ENCODE measurements at places on chromosomes 3 and 15.

- DNase-seq = no peak
These were observed 38.2 kb downstream of the ZIC4 start for GRCh38 chr3:147368151-147368550.

- no peak for DNase-seq
These were observed 58.2 kb downstream of the RAB7A start for GRCh38 chr3:128784232-128784631.

DNA sequence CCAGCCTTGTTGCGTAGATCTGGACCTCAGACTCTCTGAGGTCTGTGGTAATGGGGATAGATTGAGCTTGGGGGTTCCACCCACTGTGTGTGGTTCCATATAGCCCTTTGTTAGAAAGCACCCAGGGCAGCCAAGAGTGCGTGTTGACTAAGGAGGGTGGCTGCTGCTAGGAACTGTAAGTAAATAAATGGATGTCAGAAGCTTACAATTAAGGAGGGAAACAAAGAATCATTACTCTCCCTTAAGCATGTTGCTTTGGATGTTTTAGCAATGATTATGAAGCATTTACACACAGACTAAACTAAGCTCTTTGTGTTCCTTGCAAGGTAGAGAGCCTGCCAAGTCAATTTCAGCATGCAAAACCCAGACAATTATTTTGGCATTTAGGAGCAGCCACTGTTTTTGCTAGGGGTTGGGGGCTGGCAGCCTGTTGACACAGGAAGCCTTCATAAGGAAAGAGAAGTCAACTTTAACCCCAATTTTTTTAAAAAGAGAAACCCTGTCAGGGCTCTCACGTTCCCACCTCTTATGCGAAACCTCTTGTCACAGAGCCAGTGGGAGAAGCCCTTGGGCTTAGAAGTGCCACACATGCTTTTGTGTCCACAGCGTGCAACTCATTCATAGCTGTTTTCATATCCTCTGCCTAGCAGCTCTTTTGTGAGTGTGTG is 127.8 kb downstream of the CMSS1 start:
- DNase-seq = peak; percentile 22

GRCh38 chr3:125332504-125332903 is 42.6 kb downstream of the ZNF148 start:
- no peak for DNase-seq

Data from DMS153 (cell line).